ENCODE measurements at places on chromosomes 6 and 20. TPM values are rescaled to one million over a fixed set of nuclear protein-coding genes. Genes with fewer than 3 reads are reported as not detected.

CST1 gene
- total RNA-seq = not detected

TTK gene
- 44.7 TPM for total RNA-seq

DNA sequence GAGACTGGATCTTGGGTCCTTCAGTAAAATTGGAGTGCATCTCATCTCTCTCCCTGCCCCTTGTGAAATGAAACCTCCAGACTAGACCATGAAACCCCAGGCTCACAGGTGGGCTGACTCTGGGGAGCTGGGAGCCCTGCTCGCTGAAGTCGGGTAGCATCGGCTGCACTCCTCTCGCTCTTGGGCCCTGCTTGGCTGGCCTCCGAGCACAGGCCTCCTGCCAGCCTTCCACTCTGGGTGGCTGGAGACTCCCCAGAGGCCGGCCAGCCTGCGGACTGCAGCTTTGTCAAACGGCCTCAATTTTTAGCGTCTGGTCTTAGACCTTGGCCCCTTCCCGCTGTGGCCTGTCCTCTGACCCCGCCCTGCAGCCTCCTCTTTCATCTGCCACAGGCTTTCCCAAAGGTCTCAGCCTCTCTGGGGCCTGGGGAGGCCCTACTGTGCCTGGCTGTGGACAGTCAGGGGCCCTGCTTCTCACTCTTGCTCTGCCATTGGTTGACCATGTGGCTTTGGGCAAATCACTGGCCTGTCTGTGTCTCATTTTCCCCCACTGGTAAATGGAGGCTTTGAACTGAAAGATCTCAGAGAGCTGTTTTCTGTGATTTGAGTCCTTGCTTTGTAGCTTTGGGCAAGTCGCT lies 45.1 kb downstream of the SRC start:
- DNase-seq = no peak

DNA sequence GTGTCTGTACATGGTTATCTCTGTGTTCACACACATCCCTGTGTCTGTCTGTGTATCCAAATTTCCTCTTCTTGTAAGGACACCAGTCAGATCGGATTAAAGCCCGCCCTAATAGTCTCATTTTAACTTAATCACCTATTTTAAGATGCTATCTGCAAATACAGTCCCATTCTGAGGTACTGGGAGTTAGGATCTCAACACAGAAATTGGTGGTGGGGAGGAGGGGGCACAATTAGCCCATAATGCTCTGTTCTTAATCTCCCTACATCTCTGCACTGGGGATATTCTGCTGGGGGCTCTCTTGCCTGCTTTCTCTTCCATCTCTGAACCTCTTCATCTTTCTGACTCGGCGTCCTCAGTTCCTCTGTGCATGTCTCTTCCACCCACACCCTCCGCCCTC lies 320.7 kb downstream of the CDC5L start:
- no peak for DNase-seq

DNA sequence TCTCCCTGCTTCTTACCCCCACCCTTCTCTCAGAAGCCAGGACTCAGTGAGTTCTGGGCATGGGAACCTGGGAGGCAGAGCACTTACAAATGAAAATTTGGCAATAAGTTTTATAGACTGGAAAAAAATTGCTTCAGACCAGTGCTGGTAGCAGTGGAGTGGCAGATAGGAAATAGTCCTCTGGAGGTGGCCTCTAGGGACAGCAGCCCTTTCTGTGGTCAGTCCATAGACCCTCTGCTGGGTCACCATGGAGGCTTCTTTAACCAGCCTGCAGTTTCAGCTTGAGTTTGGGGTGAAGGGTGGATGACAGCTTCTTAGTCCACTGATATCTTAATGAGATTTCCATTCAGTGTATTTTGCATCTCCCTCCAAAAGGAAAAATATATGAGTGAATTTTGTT lies 179.1 kb downstream of the ARID1B start:
- DNase-seq = no peak

GRCh38 chr6:30966154-30966553 lies 17.4 kb upstream of the MUC21 start:
- DNase-seq = no peak

GPLD1 gene
- 0.51 TPM for total RNA-seq

DNA sequence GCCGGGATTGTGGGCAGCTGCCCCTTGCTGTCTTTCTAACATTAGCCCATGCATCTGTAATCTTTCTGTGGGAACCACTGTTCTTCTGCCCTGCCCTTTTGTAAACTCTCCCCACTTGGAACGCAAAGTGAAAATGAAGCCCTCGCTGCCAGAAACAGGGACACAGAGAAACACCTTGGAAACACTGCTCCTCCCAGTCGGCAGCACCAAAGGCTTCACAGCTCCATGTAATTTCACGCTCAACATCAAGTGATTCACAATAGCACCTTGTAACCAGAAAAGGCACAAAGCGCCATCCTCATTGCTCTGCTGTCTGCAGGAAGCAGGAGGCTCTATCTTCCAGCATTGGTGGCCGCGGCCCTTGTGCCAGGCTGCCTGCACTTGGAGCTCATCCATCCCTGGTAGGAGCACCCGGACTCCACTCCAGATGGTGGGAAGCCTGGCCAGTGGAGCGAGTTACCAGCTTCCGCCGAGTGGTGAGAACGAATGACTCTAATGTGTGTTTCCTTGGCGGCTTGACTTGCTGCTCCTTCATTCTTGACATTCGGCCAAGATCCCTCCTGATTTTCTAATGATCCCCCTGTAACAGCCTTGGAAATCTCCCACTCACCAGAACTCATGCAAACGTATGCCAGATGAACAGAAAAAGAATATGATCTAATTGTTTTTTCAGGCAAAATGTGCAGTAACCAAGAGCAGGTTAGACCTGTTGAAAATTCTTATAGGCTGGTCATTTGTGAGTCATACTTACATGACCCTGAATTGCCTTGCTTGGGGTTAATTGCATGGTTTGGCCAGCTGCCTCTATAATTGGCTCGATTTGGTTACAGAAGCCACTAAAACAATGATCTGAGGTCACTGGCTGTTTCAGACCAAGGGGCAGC lies 169.1 kb upstream of the CDYL start:
- DNase-seq = peak; percentile 93

GRCh38 chr6:46130666-46131065 lies 877 bp downstream of the ENPP4 start:
- no peak for DNase-seq

OTOR gene
- total RNA-seq = not detected

HLA-F gene
- 2.8 TPM for total RNA-seq

DNA sequence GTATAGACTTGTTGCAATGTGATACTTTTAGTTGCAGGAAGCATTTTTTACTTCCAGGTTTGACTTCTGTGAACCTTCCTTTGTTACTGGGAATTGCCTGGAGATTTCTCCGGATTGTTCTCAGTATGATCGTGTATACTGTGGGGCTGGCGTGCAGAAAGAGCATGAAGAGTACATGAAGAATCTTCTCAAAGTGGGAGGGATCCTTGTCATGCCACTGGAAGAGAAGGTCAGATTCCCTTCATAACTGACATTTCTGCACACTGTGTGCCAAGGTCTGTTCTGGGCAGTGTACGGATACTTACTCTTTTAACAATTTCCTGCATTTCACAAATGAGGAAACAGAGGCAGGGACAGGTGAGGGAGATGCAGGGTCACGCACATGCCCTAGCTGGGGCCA lies 9.7 kb downstream of the PCMTD2 start:
- DNase-seq = no peak

- peak; percentile 48 for DNase-seq
Measured at GRCh38 chr20:38395165-38395564, 40.0 kb downstream of the SNHG17 start.

FAM83C gene
- total RNA-seq = not detected

- peak; percentile 52 for DNase-seq
Measured at GRCh38 chr6:108782179-108783041, 65.8 kb upstream of the ARMC2 start.

All from epithelial cell of proximal tubule (primary cell).